ENCODE measurements at places on chromosomes 7 and 10.

DNA sequence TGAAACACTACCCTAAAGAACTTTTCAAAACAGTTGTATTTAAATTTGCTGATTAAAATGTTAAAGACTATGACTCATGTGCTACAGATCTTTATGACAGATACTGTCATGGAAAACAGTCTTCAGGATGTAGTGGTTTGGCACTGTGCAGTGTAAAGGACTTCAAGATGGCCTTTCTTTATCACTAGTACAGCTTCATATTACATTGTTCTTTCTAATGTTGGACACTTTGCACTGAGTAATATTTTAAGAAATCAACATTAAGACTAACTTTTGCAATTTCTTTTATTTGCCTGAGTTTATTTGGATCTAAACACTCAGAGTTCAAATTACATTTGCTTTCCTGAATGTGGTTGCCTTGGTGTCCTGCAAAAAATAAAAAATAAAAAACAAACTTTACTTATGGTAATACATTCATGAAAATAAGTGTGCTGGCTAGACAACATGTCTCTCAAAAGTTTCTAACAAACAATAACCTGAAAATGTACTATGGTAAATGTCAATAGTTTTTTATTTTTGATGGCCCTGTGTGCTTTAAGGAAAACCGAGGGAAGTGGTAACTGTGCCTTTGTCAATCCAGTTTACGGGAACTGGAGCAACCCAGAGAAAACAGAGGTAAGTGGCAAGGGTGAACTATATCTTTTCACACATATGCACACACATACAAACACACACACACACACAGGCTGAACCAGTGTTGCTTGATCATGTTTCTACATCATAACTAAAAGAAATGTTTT is 85.9 kb upstream of the PLXDC2 start:
- no peak for DNase-seq

GRCh38 chr10:42755028-42755451 is 27.6 kb upstream of the BMS1 start:
- DNase-seq = no peak

GRCh38 chr10:65622608-65623007 is 1303.2 kb upstream of the LRRTM3 start:
- DNase-seq = no peak

DNA sequence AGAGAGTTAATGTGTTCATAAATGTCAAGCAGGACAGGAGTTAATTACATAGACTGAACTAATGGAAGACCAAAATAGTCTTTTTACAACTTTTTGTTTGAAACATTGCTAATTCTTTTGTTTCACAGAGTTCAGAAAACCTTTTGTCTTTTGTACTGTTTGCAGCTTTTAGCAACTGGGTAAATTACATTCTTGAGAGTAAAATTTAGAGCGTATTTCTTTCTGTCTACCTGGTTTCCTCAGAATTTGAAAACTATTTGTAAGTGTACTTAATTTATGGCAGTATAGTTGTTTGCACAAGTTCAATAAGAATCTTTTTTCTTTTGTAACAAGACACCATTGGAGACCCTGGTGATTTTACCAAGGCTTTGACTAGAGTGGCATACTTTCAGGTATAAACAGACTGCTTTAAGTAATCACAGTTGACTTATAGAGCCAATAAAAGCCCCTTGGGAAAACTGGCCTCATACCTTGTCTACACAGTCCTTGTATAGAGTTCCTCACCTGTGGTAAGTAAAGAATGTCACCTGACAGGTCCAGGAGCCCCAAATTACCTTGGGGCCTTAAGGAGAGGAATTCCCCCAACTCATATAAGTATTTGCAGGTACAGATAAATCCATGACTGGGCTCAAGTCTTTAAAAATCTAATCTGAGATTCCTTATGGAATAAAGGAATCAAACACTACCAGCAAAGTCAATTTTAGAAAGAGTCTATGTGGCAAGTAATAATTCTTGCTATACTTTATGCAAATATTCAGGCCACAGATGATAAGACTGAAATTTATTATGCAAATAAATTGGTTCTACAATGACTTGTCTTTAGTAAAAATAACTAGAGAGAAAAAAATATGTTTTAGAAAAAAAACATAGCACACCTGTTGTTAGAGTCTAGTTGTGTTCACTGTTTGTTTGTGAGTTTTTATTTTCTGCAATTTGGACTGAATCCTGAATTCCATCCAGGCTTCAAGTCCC is 23.6 kb upstream of the CREB3L2 start:
- DNase-seq = no peak

DNA sequence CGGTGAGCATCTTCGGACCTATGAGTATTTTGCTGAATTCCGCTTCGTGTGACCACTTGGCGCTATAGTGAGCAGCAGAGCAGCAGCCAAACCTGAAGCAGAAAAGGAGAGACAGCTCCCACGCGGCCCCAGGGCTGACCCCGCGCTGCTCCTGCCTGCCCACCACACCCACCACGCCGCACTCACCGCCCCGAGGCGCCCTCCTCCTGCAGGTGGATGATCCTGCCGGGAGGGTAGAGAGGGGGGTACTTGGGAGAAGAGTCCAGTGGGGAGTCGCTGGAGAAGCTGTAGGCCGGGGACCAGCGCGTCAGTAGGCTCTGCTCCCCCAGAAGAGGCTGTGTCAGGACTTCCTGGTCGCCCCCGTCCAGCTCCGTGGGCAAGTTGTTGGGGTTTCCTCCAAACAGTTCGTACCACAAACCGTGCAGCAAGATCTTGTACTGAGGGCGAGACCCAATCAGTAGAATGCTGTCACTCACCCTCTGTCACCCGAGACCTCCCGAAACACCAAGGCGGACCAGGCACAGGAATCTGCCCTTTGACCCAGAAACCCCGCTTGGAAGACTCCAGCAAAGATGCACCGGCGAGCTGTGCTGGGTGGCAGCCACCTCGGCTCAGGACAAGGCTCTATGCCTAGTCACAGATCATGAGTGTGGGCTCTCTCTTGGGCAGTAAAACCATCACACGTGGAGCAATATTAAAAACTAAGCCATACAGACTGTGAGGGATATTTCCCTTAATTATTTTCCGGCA is 37.6 kb downstream of the DAGLB start:
- DNase-seq = no peak

DNA sequence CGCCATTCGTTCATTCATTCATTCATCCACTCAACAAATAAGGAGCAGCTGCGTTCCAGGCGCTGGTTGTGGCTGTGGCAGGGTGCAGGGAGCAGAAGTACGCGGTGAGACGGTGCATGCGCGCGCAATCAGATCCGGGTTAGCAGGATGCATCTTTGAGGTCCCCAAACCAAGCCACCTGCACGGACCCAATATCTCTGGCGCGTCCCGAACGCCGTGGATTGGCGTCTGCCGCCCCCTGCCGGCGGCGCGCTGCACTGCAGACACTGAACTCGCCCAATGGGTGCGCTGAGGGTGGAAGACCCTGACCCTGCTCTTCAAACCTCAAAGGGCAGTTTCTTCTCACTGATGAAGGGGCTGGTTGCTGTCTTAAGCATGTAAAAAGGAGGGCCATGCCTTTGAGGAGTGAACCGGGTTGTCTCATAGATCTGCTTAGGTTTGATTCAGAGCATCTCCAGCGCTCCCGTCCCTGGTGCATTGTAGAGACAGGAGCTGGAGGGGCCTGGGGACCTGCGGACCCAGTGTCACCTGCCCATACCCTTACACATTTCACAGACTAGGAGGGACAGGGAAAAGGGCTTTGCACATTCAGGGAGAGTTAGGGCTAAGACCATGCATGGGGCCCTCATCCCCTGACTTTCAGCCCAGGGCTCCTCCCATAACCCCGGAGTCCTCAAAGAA is 102.5 kb downstream of the RAMP3 start:
- DNase-seq = peak; percentile 36

DNA sequence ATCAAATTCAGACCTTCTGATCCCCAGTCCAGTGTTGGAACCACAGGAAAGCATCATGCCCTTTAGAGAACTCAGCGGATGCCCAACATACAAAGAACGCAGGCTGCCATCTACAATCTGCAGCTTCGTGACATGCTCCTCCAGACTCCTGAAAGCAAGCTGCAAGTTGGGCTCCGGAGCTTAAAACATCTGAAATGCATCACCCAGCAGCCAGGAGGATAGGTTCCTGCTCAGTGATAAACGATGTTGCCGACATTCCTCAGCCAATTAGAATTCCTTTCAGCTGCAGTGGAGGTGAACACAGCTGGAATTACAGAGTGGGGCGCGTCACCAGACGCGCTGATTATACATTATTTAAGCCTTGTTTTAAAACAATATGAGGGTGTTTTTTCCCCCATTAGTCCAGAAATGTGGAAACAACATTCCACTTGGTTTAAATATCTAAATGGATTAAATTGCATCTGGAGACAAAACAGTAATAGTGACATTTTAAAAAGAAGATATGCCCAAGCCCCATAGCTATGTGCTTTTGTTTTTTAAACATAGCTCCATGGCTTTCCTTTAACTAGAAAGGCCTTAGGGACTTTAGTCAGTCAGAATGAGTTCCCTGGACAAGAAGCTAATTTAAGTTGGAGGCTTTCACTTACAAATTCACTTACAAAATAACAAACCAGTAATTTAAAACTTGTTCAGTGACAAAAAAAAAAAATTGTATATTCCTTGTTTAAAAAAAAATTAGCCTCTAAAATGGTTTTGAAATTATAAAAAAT is 6.3 kb downstream of the SMURF1 start:
- DNase-seq = no peak

- DNase-seq = no peak
Observed at GRCh38 chr10:9243941-9244411, 1189.5 kb downstream of the GATA3 start.

GRCh38 chr10:36191009-36191408 is 548.9 kb upstream of the FZD8 start:
- DNase-seq = no peak

GRCh38 chr10:79487296-79488194 is 24.8 kb upstream of the EIF5AL1 start:
- no peak for DNase-seq

- DNase-seq = no peak
Observed at GRCh38 chr10:98388101-98388655, 26.8 kb downstream of the PYROXD2 start.

GRCh38 chr7:106375499-106375898 is 90.7 kb upstream of the NAMPT start:
- DNase-seq = no peak

DNA sequence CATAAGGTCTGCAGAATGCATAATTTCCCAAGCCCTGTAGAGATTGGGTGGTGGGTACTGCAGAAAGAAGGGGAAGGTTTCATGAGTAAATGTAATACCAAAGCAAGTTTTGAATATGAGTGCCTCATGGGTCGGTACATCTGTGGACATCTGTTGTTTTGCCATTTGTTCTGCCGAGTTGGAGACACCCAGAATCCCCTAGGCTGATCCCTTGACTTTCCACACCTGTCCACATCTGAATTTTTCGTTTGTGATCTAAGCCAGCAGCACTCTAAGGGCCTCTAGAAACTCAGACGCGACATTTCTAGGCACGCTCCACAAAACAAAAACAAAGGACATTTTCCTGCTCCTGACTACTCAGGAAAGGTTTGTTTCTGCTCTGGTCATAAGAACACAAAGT is 11.7 kb upstream of the SLF2 start:
- no peak for DNase-seq

All from T follicular helper cell (primary cell).